ENCODE measurements at places on chromosomes 2 and 18.
A peak's percentile ranks its signal among the peaks of the same experiment; 100 is the strongest.

DNA sequence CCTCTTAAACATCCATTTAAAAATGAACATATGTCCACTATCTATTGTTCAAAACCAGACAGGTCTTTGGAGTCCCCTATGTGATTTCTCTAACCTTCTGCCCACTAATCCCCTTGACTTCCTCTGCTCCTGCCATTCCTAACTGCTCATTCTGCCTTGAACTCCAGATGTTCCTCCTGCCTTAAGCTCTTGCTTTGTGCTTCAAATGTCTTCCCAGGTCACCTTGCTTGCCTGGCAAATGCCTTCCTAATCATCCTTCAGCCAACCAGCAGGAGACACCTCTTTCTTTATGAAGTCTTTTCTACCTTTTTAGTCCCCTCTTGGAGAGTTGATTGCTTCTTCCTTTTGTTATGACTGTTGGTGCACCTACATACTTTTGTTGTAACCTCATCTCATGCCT is 1043.0 kb upstream of the CHAC2 start:
- no peak for DNase-seq

GRCh38 chr18:4193086-4193485 is 262.0 kb downstream of the DLGAP1 start:
- no peak for DNase-seq

- DNase-seq = no peak
Measured at GRCh38 chr2:56680971-56681631, 497.3 kb downstream of the CCDC85A start.

- DNase-seq = no peak
Measured at GRCh38 chr18:37322492-37323035, 243.0 kb downstream of the CELF4 start.

- no peak for DNase-seq
Measured at GRCh38 chr2:8752385-8752784, 70.5 kb downstream of the ID2 start.

DNA sequence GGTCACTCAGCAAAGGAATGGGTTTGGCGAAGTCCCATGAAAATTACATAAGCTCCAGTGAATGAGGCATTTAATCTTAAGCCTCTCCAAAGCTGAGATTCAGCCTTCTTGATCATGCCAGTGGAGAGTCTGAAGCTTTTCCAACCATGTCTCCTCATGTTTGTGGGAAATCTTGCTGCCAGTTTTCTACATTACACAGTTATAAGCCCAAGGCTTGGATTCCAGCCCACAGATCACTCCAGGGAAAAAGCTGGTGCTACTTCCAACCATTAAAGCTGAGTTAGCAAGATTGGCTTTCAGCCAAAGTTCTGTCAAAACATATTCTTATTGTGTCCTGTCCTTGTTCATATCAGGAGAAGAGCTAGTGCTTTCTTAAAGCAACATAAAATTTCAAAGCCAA is 293.8 kb downstream of the LRRTM4 start:
- no peak for DNase-seq

DNA sequence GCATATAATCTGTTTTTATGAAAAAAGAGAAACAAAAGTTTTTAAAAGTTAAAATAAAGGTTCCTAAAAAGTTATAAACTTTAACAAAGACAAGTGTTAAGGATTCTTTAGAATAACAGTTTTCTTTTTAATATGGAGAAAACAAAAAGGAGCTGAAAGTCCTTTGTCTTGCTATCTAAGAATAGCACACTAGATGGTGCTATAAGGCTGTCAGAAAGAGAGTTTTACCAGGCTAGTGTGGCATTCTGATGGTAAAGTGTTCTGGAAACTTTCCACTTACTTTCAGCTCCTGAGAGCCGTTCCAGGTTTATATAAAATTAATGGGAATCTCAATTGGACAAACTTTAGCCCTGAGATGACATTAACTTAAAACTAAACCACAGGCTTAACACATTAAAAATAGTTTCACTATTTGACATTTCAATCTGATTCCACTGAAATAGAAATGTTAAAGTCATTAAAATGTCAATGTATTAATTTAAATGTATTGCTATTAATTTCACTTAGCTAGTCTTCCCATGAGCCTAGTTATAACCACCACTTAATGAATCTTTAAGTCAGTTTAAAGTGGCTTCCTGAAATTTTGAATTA is 3.7 kb downstream of the FBXO48 start:
- DNase-seq = no peak

GRCh38 chr2:119718501-119719260 is 39.7 kb downstream of the TMEM177 start:
- DNase-seq = no peak

DNA sequence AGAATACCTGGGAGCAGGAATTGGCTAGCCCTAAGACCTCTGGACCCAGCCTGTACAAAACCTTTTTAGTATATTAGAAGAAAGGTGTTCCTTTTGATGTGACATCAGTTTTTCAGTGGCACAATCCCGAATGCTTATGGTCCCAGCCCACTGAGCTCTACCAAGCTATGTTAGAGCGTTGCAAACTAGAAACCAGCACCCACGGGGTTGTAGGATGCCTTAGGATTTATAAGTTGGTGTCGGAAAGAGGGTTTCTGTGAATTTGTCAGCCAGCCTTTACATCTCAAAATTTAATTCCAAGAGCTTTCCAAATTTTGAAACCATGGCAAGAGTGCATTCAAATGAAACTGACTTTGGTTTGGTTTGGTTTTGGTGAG is 499 bp upstream of the LMAN1 start:
- no peak for DNase-seq

- DNase-seq = peak; percentile 76
Measured at GRCh38 chr2:85539361-85540132, 579 bp downstream of the MAT2A start.

- no peak for DNase-seq
Measured at GRCh38 chr2:110978756-110979470, 141.8 kb upstream of the BCL2L11 start.

DNA sequence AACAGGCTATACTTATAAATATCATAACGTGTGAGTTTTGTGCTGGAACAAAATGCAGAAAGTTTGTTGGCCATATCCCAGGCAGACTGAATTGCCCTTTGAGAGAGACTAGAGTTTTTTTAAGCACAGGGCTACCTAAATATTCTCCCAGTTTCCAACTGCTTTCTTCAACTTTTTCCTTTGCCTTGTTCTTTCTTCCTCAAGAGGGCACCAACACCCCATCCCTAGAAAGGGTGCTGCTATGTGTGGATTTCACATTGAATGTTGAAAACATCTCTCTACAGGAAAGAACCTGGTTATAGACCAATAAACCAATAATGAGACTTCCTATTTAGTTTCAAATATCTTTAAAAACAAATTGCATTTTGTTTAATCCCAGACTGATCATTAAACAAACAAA is 87.9 kb downstream of the ICOS start:
- peak; percentile 33 for DNase-seq

GRCh38 chr2:147293991-147294824 is 550.6 kb upstream of the ACVR2A start:
- DNase-seq = no peak

DNA sequence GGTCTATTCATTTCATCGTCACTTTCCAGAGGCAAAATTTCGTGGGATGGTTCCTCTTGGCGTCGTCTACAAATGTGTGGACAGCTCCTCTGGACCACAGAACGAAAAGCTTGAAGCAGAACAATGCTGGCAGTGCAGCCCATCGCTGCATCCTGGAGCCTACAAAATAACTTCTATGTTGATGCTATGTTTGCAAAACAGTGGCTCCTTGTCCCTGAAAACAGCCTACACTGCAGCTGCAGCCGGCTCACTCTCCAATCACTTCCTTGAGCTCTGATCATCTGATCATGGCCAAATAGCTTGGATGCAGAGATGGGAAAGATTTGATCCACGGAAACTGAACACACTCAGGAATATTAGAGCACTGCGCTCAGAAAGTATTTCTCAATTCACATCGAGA is 60.0 kb downstream of the DOCK10 start:
- no peak for DNase-seq

GRCh38 chr18:37639846-37640245 is 74.2 kb upstream of the CELF4 start:
- no peak for DNase-seq

- no peak for DNase-seq
Measured at GRCh38 chr2:14944562-14945346, 312.2 kb downstream of the LRATD1 start.

- DNase-seq = no peak
Measured at GRCh38 chr18:8978394-8978793, 124.1 kb upstream of the NDUFV2 start.

DNA sequence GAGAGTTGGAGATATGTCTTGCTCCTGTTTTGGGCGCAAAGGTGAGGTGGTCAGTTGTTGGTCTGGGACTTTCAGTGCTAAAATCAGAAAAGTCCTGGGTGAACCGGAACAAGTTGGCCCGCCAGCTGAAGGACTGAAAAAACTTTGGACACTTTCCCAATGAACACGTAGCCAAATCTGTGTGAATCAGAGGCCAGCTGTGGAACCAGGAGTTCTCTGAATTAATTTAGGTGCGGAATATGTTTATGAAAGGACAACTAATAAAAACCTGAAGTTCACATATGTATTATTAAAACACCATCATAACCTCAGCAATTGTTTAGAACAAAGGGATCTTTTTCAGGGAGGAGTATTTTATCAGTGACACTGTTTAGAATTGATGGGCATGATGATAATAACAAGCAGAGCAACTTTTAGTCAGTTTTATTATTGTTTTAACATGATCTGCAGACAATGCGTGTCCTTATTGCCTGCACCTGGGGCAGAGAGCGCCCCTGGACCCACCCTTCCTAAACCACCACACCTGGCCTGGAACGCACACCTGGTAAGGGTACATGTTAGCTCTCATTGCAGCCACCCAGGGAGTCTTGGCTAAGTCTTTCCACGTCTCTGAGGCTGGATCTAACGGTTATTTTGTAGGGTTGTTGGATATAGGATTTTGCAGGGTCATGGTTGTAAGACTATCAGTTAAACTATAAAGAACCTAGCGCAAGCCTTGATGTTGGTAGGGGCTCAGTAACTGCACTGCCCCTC is 9.9 kb upstream of the ODC1 start:
- no peak for DNase-seq

- DNase-seq = no peak
Measured at GRCh38 chr18:25279133-25279532, 72.8 kb downstream of the ZNF521 start.

DNA sequence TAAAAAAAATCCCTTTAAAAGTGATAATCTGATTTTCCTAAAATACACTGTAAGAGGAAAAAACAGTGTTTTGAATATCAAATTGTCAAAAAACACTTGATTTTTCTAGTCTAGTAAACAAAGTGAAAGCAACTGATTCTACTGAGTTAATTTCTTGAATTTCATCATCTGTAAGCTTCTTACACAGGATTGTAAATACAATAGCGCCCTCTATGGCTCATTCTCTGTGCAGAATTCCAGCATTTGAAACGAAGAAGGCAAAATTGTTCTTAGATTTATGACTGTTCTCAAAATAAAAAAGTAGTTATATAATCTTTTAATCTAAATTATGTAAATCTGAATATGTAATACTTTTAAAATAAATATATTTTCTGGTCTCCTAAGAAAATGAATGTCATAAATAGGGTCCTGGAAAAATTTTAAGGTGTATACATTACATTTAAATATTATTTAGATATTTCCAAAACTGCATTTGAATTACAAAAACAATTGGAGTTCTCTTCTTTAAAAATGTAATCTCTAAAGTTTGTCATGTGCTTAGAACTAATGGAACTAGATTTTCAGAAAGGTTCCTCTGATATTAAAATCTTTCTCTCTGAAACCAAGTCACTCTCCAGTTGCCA is 176.9 kb upstream of the MC4R start:
- peak; percentile 2 for DNase-seq

- no peak for DNase-seq
Measured at GRCh38 chr2:193841384-193842150, 1646.8 kb upstream of the TMEFF2 start.

GRCh38 chr2:69208023-69208595 is 178.9 kb downstream of the GFPT1 start:
- DNase-seq = no peak

DNA sequence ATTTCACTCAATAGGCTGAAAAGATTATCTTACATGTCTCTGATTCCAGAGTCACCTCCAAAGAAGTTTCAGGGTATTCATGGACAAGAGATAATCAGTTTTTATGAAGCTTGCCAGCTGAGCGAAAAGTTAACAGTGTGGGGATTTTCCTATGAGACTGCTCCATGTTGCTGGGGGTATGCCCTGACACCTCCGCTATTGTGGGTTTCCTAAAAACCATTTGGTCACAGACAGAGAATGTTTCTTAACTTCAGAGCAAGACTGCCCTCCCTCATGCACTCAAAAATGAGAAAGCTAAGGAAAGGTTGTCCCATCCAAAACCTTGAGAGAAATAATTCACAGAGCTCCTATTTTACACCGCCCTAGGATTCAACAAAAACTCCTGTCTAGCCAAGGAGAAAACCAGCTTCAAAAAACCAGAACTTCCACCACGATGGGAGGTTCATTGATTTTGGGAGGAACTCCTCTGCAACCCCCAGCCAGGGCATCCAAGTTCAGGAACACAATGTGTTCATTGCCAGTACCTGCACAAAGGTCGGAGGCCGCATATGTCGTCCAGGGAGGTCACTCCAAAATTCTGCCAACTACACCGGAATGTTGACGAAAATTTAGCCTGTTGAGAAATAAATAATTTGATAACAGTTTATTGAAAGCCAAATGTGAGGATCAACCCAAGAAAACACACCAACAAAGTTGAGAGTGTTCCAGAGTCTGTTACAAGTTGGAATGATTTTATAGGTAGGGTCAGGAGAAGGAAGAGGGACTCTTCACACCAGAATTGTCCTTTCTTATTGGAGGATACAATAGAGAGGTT is 104.3 kb downstream of the SP100 start:
- no peak for DNase-seq

DNA sequence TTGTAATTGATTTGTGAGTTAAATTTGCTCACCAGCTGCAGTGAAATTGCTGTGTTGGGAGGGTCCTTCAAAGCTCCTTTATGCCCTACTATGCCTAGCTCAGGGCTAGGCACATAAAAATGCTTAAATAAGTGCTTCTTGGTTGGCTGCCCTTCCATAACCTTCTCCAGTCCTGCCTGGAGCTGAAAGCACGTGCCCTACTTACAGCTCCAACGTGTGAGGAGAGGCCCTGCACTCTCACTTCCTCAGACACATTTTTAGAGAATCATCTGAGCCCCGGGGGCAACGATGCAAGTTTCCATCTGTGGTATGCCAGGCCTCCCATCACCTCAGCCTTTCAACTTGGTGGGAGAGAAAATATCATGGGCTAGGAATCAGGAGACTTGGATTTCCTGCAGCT is 202.7 kb downstream of the BCL11A start:
- no peak for DNase-seq
